Activated naive CD4-positive, alpha-beta T cell treated with anti-CD3 and anti-CD28 coated beads, Interleukin-2, amount 10 ng/mL, durations not matched to agents 7 days and 5 days (primary cell): ENCODE measurements at places on chromosomes 6 and 20.

DNA sequence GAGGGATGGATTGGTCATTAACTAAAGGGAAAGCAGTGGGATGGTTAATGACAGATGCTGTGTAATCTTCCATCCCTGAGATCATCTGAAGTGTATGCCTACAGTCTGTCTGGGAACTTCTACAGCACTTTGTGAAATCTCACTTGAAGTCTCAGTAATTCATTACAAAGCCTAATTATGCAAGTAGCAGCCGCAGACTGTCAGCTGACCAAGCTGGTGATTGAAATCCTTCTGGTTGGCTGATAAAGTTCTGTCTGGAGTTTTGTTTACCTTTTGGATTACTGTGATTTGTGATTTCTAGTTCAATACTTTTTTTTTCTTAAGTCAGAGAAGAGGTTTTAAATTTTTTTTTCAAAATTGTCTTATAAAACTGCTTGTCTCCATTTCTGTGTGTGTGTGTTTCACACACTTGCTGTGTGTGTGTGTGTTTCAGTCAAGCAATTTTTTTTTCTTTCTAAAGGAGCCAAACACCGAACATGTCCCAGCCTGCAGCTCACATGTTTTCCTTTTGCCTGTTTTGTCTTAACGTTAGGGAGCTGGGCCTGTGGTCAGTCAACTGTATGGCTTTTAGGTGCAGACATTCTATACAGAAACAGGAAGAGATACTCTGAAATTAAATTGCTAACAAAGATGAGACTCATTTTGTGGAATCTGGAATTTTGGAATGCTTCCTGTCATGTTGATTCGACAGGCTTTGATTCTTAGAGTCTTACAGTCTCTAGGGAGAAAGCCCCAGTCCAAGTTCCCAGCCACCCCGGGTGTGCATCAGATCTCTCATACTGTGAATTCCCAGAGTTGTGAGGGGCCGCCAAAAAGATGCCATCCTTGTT is 28.5 kb upstream of the ADGRF4 start:
- no peak for DNase-seq

- no peak for DNase-seq
Observed at GRCh38 chr6:134657343-134657742, 292.6 kb downstream of the ALDH8A1 start.

- no peak for DNase-seq
Observed at GRCh38 chr20:39016506-39016905, 54.4 kb downstream of the DHX35 start.

GRCh38 chr6:104580452-104580851 is 279.3 kb downstream of the HACE1 start:
- DNase-seq, result no peak
